ENCODE measurements at places on chromosomes 11 and 22. TPM values are rescaled to one million over a fixed set of nuclear protein-coding genes. Genes with fewer than 3 reads are reported as not detected.

- DNase-seq = no peak
Observed at GRCh38 chr11:68498321-68498720, 37.8 kb downstream of the PPP6R3 start.

GRCh38 chr22:20279662-20280134 is 11.6 kb upstream of the RTN4R start:
- DNase-seq = no peak

DNA sequence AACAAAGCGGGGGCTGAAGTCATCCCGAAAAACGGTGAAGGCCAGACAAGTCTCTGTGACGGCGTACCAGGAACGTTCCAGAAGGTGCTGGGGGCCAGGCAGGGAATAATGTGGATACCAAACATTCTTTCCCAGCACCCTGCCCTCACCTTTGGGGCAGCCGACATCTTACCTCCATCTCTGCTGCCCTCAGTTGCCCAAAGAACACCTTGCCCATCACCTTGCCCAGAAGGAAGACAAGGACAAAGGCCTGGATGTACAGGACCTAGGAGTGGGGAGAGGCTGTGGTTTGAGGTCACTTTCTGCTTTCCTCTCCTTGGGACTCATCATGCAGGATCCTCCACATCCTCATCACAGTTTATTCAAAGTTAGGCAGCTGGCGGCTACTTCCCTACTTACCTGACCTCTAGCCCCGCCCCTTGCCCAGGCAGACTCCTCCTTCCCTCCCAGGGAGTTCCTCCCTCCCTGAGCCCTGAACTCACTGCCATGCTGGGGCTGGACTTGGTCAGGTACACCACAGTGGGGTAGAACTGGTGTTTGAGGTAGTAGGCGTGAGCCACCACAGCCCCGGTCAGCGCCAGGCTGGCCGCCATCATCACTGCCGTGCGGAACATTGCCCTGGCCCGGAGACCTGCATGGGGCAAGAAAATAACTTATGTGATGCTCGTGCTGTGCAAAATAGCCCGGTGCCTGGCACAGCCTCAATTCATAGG is 1.2 kb downstream of the SYVN1 start:
- no peak for DNase-seq

SCGB1D2 gene
- not detected for polyA plus RNA-seq

- DNase-seq = no peak
Observed at GRCh38 chr11:64226507-64227051, 505 bp downstream of the NUDT22 start.

GRCh38 chr22:50083462-50084079 is 1.7 kb downstream of the MLC1 start:
- no peak for DNase-seq

- no peak for DNase-seq
Observed at GRCh38 chr22:39408807-39409206, 9.2 kb downstream of the TAB1 start.

PRAME gene
- polyA plus RNA-seq = not detected

DNA sequence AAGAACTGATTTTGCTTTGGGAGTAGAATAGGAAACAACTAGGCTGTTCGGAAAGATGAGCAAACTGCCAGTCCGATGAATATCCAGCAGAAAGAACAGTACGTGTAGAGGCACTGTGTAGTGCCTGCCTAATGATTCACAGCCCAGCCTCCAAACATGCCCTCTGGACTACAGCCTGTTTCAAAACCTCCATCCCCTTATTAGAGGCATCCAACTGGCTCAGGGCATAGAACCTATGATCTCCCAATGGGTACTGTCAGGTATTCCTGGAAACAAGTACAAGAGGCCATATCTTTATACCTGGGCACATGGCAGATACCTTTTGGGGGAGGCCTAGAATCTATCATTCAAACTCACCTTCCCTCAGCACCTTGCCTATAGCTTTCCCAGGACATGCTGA is 4.9 kb downstream of the RRP8 start:
- DNase-seq = no peak

IFITM1 gene
- polyA plus RNA-seq = 13.1 TPM

DNA sequence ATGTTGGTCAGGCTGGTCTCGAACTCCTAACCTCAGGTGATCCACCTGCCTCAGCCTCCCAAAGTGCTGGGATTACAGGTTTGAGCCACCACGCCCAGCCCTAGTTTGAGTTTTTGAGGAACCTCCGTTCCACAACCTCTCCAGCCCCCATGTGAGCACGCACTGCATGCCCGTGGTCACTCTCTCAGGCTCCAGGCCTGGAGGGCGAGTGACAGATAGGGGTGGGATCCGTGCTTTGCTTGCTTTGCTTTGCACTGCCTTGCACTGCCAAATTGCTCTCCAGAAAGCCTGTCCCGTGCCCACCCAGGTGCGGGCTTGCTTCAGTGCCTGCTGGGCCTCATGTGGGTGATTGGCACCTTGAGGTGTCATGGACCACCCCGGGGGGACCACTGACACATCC is 29.9 kb downstream of the FGF4 start:
- DNase-seq = no peak

GUCY1A2 gene
- polyA plus RNA-seq = 26.8 TPM

CCDC73 gene
- polyA plus RNA-seq = 0.18 TPM

Data from right lung (tissue), 10 donors.